Stimulated activated CD8-positive, alpha-beta memory T cell treated with anti-CD3 and anti-CD28 coated beads, Interleukin-7, amount 100 ng/mL, for 1 hour (primary cell): ENCODE measurements at places on chromosomes 12 and 14.
A peak's percentile ranks its signal among the peaks of the same experiment; 100 is the strongest.

DNA sequence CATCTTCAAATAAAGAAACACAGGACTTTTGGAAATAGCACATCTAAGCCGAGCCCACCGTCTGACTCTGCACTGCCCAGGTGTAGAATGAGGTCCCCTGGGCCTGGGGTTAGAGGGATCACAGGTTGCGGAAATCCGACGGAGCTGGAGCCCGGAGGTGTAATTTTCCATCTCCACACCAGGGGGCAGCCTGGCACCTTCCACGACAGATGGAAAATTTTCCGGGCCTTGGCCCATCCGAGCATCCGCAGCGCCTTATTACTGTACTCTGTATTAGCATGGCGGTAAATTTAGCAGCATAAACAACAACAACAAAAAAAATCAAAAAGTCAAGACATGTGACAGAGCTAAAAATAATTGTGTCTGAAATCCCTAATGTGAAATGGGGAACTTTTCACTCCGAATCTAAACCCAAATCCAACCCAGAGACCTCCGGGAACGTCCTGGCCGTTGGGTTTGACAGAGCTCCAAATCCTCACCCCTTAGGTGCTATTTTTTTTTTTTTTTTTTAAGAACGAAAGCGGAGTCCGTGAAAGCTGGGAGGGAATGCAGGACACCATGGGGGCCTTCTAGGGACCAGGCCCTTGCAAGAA, 93.9 kb downstream of the KSR2 start:
- peak; percentile 3 for DNase-seq

DNA sequence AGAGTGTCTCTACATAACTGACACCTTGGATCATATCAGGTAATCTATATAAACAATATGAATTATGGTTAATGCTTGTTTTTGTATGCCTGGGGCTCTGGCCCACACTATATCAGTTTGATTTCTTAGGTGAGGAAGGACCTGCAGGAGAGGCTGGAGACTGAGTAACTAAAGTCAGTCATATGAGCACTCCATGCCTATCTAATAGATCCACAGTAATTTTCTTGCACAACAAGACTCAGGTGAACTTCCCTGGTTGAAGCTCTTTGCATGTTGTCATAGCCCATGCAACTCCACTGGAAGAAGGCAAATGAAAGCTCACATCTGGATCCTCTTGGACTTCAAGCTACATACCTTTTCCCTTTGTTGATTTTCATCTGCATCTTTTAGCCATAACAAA, 62.3 kb downstream of the CDK17 start:
- DNase-seq, result no peak

DNA sequence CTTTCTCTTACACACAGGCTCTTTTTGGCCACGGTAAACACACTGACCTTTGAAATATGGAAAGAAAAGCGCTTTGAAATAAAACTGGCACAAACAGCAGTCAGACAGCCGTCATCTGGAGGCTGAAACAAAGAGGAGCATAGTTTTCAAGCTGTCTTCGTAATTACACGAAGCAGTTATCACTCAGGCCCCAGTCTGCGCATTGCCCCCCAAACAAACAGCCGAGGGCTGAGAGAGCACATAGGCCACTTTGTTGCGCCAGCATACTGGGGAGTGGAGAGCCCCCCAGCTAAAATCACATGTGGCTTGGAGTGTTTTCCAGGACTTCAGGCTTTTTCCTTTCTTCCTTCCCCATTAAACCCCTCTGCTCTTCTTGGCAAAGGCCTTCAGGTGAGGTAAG, 142.9 kb upstream of the BTG1 start:
- no peak for DNase-seq

GRCh38 chr12:79233341-79233781, 368.8 kb downstream of the SYT1 start:
- DNase-seq, result no peak

- DNase-seq, result no peak
These were observed 21.6 kb downstream of the PRKCH start for GRCh38 chr14:61342932-61343331.

- no peak for DNase-seq
These were observed 184.8 kb upstream of the NUDT4 start for GRCh38 chr12:93192878-93193277.

GRCh38 chr12:105769486-105769885, 369.3 kb downstream of the NUAK1 start:
- DNase-seq, result no peak

DNA sequence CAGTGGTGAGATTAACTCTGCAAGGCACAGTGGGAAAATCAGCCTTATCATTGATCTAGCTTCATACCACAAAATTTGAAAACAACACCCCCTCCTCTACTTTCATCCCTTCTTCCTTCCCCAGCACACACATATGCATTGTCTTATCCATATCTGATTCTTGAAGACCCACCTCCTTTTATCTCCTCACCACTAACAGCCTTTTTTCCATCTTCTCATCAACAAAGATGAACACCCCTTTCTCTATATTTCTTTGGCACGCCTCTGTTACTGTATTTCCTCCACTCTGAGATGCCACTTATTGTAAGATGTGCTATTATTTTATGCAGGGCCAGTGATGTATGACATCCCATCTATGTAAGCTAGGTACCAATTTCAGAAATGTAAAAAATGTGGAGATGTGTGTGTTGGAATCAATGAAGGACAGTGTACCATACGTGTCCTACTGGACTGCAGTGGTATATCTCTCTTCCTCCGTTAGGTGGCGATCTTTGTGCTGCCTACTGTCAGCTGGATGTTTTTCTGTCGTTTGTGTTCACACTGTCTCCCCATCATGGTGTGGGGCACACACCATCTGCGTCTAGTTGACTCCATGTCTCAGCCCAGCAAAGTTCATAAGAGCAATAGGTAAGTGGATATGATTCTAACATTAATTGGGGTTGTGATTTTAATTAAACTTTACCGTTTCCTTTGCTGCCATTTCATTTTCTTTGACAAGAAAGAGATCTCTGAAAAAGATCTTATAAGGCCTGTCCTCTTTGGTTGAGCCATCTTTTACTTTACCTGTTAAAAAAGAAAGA, 24.0 kb downstream of the CCDC38 start:
- no peak for DNase-seq

GRCh38 chr12:65868133-65868705, 43.9 kb downstream of the HMGA2 start:
- no peak for DNase-seq

DNA sequence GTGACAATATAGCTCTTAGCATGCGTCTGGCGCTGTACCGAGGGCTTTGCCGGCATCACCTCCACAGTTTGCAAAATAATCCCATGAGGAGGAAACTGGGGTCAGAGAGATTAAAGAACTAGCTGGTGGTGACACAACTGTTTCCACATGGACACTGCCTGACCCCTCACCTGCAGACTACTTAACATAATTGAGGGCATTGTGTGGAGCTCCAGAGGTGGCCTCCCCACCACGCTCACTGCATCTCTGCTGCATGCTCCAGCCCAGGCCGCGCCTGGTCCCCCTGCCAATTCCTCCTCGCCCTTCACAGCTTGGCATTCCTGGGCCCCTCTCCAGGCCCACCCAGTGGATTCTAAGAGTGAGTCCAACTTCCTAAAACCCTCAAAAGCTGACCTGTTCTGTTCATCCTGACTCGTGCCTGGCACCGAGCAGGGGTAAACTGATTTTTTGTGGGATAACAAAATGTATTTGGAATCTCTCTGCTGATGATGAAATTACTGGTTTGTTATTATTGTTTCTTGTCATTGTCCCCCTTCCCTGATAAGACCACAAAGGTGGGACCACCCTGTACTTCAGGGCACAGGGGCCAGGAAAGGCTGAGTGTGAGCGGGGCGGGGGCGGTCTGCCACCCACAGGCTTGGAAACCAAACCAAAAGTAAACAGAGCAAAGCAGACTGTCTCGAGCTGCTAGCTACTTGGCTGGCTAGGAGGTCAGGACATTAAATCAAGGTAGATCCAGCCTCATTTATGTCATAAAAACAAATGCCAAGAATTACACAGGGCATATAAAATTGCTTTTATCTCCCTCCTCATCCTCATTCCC, 40.6 kb downstream of the CHGA start:
- no peak for DNase-seq

GRCh38 chr12:100404769-100405407, 48.0 kb downstream of the SLC17A8 start:
- no peak for DNase-seq
